ENCODE measurements at places on chromosomes 3 and 15.

- no peak for DNase-seq
Observed at GRCh38 chr3:192303235-192303634, 424.1 kb downstream of the FGF12 start.

DNA sequence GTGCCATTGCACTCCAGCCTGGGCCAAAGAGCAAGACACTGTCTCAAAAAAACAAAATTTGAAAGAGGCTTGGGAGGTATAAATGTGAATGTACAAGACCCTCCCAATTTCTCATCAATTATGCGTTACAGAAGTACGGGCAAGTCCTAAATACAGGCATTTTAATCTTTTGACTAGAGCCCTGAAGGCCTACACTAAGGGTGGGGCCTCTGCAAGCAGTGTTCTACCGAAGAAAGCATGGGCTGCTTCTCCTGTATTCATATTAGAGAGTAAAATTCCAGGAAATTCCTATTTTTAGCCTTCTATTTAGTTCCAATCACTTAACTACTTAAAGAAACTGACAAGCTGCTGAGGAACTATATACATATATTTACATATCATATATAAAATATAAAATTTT, 25.7 kb downstream of the PBRM1 start:
- no peak for DNase-seq

DNA sequence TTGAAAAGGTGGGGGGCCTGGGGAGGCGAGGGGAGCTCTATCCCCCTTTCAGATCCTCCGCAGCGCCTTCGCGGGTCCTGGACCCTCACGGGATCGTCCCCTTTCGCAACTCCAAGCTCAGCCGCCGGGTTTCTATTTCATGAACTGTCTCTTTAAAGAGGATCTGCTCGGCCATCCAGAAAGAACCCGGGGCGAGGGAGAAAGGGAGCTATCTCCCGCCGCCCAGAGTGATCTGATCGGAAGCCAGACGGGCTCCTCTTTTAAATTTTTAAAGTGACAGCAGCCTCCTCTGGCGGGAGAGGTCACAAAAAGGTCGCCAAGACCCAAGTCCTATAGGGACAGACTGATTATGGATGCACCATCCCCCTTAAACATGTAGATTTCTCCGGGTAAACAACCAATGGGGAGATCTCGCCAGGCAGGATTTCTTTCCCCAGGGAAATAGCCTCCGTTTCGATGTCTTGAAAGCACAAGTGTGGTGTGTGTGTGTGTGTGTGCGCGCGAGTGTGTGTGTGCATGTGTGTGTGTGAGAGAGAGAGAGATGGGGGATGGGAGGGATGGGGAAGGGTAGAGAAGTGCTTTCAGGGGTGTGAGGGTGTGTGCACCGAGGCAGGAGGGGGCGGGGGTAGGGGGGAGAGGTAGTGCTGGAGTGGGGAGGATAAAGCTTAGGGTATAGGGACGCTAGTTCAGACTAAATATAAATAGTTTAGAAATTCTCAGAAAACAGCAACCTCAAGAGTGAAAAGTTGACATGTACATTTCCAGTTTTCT, 516.1 kb downstream of the MECOM start:
- DNase-seq, result peak; percentile 86

DNA sequence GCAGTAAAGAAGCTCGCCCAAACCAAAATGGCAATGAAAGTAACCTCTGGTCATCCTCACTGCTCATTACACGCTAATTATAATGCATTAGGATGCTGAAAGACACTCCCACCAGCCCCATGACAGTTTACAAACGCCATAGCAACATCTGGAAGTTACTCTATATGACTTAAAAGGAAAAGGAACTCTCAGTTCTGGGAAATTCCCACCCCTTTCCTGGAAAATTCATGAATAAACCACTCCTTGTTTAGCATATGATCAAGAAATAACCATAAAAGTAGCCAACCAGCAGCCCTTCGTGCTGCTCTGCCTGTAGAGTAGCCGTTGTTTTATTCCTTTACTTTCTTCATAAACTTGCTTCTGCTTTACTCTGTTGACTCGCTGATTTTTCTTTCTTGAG, 164.6 kb downstream of the SMAD6 start:
- DNase-seq, result no peak

GRCh38 chr15:59171067-59171397, 35.6 kb upstream of the LDHAL6B start:
- DNase-seq, result no peak

DNA sequence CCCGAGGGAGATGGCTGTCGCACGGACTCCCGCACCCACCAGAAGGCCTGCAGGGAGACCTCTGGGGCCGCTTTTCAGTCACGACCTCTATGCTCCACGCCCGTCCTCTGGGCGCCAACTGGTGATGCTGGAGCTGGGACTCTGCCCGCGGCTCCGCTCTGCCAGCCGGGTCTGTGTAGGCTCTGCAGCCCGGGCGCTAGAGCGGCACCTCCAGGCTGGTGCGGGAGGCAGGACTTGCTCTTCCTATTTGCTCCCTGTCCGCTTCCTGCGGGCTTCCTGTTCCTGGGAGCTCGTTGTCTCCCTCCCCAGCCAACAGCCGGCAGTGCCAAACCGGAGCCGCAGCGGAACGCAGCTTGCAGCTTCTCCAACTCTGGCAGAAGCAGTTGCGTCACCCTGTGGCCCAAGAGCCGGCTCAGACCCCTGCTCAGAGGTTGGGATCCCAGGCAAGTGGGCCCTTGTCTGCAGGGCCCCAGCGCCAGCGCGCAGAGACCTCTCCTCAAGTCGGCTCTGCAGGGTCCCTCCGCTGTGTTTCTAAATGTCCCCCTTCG, 285.9 kb downstream of the XXYLT1 start:
- DNase-seq, result peak; percentile 39

GRCh38 chr15:75140080-75140879, 61.4 kb upstream of the C15orf39 start:
- no peak for DNase-seq

- DNase-seq, result no peak
Observed at GRCh38 chr3:59480486-59480995, 430.7 kb upstream of the CFAP20DC start.

- no peak for DNase-seq
Observed at GRCh38 chr3:182092662-182093262, 381.0 kb downstream of the SOX2 start.

GRCh38 chr3:53154881-53155285, 6.1 kb upstream of the PRKCD start:
- no peak for DNase-seq

- DNase-seq, result no peak
Observed at GRCh38 chr3:186417791-186418190, 55.8 kb upstream of the DGKG start.

DNA sequence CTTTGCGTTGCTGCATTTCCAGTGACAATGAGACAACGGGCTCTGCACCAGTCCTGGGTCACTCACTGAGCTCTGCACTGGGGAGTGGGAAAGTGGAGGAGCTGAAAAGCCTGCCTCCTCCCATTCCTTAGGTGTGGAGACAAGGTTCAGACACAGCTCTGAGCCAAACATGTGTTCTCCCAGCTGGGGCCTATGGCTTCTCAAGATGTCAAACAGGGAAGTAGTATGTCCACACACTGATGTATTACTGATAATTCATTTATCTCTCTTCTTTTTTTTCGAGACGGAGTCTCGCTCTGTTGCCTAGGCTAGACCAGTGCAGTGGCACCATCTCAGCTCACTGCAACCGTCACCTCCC, 90.2 kb upstream of the SLC4A7 start:
- DNase-seq, result no peak

GRCh38 chr3:18302517-18302916, 122.6 kb downstream of the SATB1 start:
- DNase-seq, result no peak

GRCh38 chr3:65334045-65334665, 646.4 kb upstream of the ADAMTS9 start:
- DNase-seq, result peak; percentile 37

DNA sequence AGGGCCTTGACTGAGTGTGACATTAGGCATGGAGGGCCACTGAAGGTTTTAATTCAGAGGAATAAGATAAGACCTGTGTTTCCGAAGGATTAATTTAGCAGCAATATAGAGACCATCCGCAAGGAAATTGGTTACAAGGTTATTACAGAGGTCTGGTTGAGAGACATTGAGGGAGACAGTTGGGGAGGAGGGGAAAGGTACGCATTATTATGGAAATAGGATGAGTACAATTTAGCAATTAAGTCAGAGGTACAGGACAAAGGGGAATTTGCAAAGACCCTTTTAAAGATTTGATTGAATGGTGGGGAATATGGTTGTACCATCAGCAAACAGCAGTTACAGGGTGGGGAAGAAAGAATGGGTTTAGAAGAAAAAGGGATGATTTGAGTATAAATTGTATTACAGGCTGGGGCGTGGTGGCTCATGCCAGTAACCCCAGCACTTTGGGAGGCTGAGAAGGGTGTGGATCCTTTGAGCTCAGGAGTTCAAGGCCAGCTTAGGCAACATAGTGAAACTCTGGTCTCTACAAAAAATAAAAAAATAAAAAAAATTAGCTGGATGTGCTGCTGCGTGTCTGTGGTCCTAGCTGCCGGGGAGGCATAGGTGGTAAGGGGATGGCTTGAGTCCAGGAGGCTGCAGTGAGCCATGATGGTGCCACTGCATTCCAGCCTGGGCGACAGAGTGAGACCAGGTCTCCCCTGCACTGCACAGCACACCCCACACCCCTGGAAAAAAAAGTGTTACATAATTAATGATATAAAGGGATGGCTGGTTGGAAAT, 11.3 kb downstream of the ARL8B start:
- no peak for DNase-seq

DNA sequence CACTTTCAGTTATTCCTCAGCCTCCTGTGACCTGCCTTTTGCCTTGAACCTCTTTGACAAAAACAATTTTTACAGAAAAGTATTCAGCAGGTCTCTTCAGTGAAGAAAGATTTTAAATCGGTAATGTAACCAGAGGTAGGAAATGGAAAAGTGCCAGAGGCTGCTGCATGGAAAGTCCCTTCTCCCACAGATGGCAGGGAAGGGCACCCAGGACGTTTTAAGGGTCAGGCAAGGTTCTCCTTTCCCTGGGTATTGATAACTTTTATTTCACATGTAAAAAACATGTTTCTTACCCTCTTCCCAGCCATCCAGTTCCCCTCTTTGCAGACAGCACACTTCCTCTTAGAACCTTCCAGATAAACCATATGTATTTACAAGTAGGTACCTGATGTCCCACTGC, 185.6 kb downstream of the OR4M2 start:
- DNase-seq, result no peak

DNA sequence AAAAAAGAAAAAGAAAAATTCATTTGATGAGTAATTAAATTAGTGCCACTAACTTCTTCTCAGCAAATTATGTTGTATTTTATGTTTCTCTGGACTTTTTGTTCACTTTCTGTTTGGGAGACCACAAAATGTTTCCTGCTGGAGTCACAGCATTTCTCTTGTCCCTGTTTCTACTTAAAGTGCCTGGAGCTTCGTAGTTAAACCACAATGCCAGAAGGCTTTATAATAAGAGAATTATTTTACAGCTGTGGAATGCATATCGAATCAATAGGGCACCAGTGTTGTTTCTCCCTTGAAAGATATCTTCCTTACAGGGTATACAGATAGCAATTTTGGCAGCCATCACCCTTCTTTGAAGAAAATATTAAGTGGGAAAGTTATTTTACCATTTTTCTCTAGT, 3.2 kb downstream of the DTWD1 start:
- no peak for DNase-seq

GRCh38 chr3:134985864-134986715, 191.0 kb downstream of the EPHB1 start:
- DNase-seq, result no peak

DNA sequence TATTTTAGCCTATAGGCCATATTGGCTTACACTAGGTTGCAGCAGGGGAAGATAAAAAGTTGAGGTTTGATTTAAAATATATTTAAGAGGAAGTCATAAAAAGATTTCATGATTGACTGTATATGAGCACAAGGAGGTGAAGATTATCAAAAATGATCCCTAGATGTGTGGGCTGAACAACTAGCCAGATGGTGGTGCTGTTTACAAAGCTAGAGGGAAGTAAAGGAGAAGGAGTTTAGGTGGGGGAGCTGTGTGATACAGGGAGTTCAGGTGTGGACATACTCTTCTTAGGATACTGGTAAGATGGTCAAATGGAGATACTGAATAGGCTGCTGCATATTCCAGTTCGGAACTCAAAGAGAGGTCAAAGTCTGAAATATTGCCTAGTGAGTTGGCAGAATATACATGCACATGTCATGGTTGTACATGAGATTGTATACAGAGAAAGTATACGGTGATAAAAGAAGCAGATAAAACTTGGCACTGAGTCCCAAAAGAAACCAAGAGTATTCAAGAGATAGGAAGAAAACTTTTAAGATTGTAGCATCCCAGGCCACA, 727.8 kb downstream of the NLGN1 start:
- DNase-seq, result no peak
